ENCODE measurements at places on chromosomes 7 and 10.

- no peak for DNase-seq
These were observed 125.7 kb upstream of the NPS start for GRCh38 chr10:127423218-127423915.

DNA sequence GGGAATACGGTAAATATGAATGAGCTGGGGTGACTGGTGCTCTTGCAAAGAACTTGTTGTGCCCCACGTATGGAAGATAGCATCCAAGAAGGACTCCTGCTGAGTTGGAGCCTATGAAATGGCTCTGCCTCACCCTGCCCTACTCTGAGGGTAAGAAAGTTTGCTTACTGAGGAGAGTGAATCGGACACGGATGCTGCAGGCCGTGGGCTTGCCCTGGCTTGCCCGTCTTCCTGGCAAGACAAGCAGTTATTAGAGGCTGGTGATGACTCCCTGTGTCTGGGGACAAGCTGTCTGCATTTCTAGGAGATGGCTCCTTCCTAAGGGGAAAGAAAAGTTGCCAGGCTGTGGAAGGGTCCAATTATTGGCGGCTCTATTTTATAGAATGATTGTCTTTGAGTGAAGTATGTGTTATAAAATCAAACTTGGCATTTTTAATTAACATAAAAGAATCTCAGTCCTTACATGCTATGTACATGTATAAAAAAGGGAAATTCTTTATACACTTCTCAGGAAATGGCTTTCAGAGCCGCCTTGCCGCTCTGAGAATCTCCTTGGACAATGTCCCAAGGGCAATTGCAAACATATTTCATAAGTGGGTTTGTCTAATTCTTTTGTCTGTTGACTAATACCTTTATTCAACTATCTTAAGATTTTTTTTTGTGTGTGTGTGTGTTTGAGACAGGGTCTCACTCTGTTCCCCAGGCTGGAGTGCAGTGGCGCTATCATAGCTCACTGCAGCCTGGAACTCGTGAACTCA, 64.6 kb downstream of the CYP26A1 start:
- no peak for DNase-seq

DNA sequence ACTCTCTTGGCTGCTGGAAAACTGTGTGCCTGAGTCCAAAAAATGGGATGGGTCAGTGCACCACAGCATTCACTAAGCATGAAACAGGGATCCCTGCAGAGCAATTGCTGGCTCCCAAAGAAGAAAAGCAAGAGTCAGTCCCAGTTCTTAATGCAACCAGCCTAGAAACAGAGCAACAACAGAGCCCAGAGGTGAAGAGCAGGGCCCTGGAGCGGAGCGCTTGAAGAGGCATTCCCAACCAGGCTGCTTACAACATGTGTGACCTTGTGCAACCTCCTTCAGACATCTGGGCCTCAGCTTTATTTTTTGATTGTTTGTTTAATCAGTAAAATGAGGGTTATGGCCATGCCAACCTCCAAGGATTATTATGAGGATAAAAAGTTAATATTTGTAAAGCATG, 543.7 kb upstream of the COBL start:
- DNase-seq = no peak

GRCh38 chr7:44396931-44397545, 71.6 kb upstream of the CAMK2B start:
- no peak for DNase-seq

DNA sequence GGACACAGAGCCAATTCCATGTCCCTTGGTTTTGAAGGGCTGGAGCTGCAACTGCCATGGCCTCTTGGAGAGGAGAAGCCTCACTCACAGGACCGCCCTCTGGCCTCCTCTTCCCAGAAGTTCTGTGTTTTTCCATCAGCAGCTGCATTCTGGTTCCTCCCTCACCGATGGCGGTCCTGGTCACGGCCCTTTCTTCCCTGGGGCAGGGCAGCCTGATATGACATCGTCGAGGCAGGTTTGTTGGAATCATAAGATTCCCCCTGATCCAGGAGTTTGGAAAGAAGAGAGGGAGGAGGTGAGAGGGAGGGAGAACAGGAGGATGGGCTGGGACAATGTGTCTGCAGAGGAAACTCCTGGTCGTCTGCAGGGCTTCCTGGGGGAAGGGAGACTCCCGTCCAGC, 82.7 kb upstream of the PDZD8 start:
- no peak for DNase-seq

Data from anterior cingulate cortex (tissue), 58 donors.